Amniotic stem cell (primary cell): ENCODE measurements at places on chromosomes 4 and X.

DNA sequence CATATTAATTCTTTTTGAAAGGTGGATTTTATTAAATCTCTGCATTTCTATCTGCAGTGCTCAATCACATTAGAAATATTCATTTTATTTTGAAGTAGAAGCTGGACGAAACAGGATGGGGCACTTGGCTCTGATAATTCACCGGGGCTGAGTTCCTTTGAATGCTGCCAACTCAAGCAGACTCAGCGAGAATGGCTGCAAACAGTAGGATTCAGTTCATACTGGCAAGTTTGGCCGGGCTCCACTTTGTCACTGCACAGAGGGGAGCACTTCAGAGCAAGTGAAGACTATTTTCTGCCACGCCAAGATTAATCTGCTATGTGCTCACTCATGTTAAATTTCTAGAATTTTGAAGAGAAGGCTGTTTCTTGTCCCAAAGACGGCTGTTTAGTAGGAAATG is 30.7 kb upstream of the KLHL8 start:
- DNase-seq, result no peak

GRCh38 chrX:69210581-69210980 is 45.3 kb upstream of the PJA1 start:
- no peak for DNase-seq

- no peak for DNase-seq
Measured at GRCh38 chr4:40003986-40004385, 26.3 kb upstream of the PDS5A start.

DNA sequence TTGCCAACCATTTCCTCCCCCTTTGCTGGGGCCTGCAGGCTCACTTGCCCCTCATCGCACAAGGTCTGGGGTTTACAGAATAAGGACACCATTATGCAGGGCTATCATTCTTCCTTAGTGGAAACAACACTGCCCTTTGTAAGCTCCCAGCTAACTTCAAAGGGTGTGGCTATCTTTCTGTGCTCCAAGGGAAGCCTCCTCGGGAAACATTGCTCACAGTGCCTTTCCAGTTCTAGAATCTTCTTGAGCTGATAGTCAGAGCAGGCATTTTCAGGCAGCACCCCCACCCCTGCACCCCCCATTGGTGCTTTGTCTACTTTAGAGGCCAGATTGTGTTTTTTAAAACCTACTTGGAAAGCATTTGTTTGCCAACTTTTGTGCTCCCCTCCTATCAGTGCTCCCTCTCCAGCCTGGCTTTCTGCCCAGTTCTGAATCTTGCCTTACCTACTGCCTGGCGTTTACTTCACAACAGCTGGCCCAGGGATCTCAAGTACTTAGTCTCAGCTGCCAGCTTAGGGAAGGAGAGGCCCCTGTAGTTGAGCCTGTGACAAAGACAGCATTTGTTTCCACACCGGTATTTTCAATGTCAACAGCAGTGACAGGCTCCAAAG is 53.5 kb downstream of the PLAC1 start:
- no peak for DNase-seq

DNA sequence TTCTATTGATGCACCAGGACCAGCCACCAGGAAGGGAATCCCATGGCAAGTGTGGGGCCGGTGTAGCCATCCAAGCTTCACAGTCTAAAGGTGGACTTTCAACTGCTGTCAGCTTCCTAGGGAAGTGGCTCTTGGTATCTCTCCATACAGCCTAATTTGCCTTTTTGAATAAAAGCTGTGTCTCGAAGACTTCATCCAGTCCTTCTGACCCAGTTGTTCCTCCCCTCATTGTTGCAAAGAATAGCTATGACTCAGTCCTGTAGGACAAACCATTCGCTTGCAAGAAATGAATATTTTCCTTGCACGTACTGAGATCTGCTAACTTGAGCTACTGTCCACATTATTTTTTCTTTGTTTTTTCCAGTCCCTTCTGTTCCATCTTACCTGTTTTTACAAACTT is 145.1 kb upstream of the CTSO start:
- no peak for DNase-seq

DNA sequence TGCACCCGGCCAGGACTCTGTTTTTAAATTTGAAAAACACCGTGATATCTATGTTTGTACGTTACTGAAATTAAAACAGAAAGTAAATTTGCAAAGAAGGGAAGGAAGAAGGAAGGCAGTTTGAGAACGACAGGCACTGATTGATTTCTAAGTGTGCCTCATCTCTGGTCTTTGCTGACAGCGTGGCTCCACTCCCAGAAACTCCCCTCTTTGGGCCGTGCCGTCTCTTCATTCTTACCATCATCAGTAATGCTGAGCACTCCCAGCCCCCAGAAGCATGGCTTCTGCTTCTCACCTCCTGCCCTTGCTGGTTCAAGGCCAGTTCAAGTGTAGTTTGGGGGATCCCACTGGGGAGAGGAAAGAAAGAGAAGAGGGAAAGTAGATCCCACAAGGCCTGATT is 85.3 kb downstream of the TENM3 start:
- no peak for DNase-seq

- no peak for DNase-seq
Measured at GRCh38 chr4:127975121-127975770, 10.0 kb downstream of the ABHD18 start.

DNA sequence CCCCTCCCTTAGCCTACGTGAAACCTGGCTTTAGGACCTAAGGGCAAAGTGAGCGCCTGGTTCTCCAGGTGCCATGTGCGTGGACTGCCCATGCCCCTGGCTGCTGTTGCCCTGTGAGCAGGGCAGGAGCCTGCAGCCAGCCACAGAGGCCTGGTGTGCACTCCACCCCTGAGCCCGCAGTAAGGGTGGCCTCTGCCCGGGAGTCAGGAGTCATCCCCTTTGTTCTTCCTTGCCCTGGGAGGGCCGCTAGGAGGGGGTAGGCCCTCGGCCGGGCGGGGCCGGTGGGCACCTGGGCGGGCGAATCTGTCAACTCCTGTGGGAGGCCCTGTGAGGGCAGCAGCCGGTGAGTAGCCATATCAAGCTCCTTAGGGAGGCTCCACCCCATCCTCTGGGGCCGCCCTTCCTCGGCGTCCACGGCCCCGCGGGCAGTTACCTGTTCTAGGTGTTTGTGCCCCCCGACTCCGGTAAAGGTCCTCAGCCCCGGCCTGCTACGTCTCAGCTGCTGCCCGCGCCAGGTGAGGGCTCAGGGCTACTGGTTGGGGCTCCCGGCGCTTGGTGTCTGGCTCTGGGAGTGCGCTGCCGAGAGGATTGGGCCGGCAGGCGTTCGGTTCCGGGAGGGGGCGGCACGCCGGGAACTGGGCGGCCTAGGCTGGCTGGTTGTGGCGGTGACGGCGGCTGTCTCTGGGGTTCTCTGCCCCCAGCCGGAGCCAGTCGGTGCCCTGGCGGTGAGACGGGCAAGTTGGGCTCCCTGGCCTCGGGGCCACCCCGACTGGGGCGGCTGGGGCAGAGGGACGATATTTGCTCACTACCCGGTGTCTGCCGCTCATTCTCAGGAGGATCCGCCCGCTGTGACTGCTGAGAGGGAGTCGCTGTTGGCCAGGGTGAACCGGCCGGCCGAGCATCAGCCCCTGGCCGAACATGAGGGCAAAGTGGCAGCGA is 1060.2 kb downstream of the TECRL start:
- DNase-seq, result no peak

DNA sequence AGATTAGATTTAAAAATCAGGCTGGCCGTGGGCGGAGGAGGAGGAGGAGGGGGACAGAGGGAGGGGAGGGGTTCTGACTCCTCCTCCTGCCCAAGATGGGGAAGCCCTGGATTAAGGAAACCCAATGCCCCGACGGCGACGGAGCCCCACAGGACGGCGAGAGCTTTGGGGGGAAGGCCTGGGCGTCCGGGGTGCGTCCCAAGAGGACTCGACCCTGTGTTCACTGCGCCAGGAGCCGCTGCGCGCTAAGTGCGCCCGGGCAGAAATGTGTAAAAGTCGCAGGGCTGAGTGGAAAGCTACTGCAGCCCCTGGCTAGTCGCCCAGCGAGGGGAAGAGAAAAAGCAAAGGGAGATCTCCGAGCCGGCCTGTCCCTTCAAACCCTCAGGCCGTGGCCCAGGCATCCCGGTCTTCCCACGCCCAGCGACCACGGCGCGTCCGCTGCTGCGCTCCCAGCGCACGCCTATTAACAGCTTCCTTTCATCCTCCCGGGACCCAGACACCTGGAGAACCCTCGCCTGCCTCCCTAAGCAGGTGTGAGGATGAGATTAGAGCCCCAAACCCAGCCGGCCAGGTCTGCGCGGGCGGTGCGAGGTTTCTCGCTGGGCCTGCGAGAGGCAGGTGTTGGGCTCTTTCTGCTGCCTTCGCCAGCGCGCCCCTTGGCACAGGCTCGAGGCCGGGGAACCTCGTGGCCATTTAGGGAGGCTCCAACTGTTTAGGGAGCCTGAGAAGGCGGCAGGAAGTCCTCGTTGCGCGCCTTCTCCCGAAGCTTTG is 1.4 kb upstream of the RPS6KA3 start:
- DNase-seq, result no peak

- DNase-seq, result no peak
Measured at GRCh38 chrX:27728291-27728690, 79.5 kb upstream of the MAGEB10 start.

GRCh38 chrX:132119821-132120515 is 7.9 kb downstream of the FRMD7 start:
- DNase-seq, result no peak

GRCh38 chrX:3428792-3429191 is 82.3 kb upstream of the MXRA5 start:
- no peak for DNase-seq

GRCh38 chrX:17413228-17413627 is 38.2 kb downstream of the NHS start:
- peak; percentile 0 for DNase-seq

- peak; percentile 8 for DNase-seq
Measured at GRCh38 chr4:172202480-172203076, 389.4 kb downstream of the GALNTL6 start.

GRCh38 chr4:104772849-104773248 is 278.2 kb upstream of the CXXC4 start:
- DNase-seq, result no peak

DNA sequence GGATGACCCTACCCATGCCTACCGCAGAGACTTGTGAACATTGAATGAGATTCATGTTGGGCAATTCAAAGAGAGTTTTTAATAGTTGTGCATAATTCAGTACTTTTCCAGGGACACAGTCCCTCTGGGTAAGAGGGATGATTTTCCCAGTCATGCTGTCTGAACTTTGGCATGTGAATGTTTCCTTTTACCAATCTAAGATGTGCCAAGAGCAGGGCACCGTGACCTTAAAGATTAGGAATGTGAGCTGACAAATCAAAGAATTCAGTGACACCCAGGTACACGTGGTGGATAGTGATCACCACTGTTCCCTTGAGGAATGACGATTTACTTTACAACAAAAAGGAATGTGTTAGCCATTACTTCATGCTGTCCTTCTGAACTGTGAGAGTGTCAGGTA is 515.6 kb downstream of the PPARGC1A start:
- DNase-seq, result no peak

DNA sequence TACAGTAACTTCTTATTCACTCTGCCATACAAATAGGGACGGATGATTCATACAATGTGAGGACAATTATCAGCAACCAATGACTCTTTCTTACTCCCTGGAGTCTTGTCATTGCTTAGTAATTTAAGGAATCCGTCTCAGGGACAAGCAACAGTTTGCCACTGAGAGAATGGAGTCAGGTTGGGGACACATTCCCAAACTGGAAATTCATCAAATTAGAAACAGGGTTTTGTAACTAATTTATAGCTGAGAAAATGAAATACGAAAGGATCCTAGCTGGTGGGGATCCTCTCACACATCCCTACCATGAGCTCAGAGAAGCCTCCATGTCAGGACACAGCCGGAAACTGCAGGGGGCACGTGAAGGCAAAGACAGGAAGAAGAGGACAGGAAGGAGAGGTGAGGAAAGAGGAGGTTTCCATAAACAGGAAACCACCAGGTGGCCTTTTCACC is 50.4 kb upstream of the KDR start:
- peak; percentile 7 for DNase-seq

DNA sequence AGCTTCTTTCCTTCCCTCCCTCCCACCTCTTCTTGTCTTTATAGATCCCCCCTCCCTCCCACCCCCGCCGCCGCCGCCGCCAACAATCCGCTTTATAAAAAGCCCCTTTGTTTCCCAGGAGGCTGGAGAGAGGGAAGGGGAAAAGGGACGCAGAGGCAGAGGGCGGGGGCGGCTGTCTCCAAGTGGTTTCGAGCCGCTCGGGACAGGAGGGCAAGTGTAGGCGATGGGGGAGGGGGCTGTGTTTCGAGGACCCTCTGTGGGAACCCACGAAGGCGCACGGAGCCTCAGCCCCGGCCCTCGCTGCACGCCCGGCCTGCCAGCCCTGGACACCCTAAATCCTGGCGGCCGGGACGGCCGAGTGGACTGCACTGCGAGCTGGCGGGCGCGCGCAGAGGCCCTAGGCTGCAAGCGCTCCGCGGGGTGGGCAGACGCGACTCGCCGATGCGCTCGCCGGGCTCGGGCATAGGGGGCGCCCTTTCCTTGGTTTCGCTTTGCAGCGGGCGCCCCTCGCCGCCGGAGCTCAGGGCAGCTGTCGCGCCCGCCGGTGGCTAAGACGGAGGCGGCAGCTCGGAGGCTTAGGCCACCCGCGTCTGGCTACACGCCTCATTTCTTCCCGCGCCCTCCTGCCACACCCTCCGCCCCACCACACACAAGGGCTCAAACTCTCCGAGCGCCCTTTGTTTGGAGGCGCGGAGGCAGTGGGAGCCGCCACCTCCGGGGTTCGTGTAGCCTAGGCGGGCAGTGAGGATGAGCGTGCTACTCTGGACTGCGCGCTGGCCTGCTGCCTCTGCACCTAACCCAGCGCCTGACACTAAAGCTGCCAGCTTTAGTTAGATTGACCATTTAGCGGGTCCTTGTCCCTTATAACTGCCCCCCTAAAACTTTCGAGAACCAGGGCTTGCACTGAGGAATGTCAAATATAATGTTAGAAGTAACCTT is 2.2 kb downstream of the MAMLD1 start:
- peak; percentile 27 for DNase-seq

GRCh38 chrX:30589146-30589888 is 11.8 kb upstream of the TASL start:
- DNase-seq, result no peak

- DNase-seq, result no peak
Measured at GRCh38 chrX:68416592-68416991, 16.7 kb downstream of the OPHN1 start.

- DNase-seq, result no peak
Measured at GRCh38 chr4:40564004-40564403, 65.7 kb downstream of the RBM47 start.

GRCh38 chr4:18138076-18138665 is 116.6 kb upstream of the LCORL start:
- DNase-seq, result no peak

DNA sequence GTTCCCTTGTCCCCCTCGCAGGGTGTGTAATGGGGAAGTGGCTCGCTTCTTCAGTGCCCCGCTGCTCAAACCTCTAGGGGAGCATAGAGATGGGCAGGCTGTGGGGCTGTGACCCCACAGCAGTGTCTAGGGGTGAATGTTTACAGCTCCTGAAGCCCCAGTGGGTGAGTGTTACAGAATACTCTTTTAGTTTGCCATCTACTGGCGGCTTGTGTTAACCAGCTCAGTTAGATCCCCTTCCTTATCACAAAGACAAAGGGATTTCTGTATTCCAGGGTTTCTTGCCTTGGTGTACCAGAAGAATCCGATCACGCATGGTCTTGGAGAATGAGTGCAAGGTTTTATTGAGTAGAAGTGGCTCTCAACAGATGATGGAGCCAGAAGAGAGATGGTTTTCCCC is 108.1 kb upstream of the IQCM start:
- no peak for DNase-seq

- no peak for DNase-seq
Measured at GRCh38 chr4:111198446-111198845, 575.6 kb upstream of the PITX2 start.
